T47D (cell line): ENCODE measurements at places on chromosomes 12 and 14.

- DNase-seq, result no peak
These were observed 102.7 kb downstream of the DICER1 start for GRCh38 chr14:95054346-95055280.

DNA sequence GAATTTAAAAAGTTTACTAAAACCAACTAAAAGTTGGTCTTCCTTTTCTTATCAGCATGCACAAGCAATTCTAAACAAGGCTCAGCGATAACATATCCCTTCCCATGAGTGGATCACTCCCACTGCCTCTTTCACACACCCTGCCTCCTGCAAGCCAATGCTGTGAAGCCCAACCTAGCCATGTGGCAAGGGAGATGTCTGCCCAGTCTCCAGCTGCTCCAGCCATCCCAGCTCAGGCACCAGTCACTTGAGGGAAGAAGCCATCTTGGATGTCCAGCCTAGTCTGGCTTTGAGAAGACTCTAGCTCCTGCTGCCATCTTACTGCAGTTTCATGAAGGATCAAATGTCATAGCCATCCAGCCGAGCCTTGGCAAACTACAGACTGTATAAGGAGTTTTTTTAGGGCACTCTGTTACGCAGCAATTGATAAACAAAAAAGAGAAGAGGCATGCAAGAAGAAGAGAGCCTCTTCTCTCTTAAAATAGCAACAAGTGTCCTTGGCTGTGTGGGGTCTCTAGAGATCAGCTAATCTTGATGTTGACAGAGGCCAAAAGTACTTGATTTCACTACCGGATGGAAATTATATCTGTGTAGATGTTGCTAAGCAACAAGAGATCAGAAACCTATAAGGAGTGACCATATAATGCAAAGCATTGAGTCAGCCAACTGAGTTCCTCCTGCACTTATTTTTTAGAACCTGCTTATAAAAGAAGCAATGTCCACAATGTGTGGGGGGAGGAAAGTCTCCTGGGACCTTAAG lies 108.9 kb downstream of the PTCSC3 start:
- DNase-seq, result no peak

GRCh38 chr14:28764257-28765160 lies 2.1 kb upstream of the FOXG1 start:
- DNase-seq, result no peak

DNA sequence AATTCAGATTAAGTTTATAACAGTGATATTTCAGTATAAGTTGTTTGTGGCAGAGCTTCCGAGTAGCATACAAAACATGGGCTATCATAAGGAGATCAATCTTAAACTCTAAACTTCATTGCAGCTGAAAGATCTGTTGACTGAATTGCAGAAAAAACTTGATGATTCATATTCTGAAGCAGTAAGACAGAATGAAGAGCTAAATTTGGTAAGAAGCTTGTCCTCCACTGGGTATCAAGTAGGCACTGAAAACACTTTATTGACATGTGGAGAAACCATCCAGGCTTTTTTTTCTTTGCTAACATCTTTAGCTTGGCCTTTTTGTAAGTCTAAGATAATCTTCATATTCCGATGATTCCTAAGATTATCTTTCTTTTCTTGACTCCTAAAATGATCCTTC lies 93.0 kb downstream of the KTN1 start:
- DNase-seq, result no peak
